ENCODE measurements at places on chromosomes 7 and 10.

GRCh38 chr10:71597821-71598498 is 121.6 kb downstream of the C10orf105 start:
- DNase-seq = no peak

DNA sequence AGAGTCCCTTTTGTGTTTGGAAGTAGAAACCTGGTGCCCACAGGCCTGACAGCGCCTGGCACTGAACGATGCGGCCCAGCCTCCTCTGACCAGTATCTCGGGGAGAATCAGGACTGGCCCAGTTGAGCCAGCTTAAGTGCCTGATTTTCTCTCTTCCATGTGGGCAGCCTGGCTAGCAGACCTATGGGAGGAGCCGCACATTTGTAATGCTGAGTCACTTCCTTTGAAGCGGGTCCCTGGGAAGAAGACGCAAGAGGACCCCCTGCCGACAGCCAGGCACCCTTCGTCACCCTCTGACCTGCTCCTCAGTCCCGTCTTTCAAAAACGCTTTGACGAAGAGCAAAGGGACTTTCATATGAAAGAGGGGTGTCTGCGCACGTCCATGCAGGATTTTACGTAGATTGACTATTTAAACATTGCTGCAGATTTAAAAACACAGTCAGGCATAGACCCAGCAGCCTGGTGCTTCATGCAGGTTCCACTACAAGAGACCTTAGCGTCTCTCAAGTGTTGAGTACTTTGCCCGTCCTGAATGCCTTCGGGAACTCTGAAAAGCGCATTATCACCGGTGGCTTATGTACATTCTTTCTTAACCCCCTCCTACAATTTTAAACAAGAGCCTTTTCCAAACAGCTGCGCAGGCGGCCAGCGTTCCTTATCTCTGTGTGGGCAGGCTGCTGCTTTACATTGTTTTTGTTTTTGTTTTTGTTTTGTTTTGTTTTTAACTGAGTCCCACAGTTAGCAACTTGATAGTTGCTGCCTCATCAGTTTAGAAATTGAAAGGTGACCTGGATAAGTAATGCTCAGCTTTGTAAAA is 36.5 kb upstream of the AP5Z1 start:
- DNase-seq = no peak

GRCh38 chr10:103667356-103667755 is 173.9 kb downstream of the NEURL1 start:
- DNase-seq = no peak

- no peak for DNase-seq
These were observed 8.0 kb upstream of the BEND7 start for GRCh38 chr10:13536674-13537366.

GRCh38 chr10:115802911-115803310 is 470.1 kb downstream of the GFRA1 start:
- DNase-seq = no peak

GRCh38 chr7:101820703-101821102 is 3.3 kb downstream of the CUX1 start:
- no peak for DNase-seq

DNA sequence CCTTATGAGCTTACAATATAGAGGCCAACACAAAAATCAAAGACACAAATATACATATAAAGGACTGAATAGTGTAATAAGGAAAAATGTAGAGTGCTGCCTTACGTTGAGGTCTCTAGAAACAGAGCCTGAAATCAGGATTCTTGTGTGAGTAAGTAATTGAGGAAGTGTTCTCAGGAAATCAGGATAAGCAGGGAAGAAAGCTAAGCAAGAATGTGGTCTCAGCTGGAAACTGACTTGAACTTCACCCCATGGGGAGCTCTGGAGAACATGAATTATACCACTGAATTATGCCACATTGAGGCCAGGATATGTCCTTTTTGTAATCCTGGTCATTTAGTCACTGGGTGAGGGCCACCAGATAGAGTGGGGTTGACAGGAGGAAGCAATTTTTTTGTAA is 191.9 kb downstream of the ETV1 start:
- DNase-seq = no peak

DNA sequence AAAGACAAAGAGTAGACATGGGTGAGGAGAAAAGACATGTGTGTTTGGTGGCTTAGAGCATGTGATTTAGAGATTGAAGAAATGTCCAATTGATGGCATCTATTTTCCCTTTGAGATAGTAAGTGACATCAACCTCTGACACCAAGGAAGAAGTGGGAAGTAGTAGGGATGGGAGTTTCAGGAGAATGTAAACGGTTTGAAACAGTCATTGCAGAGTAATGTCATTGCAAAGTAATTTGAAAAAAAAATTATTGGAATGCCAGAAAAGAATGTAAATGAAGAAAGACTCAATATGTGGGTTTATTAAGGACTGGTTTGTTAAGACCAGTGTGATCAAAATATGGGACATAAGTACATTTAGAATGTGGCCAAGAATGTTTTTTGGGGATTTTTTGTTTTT is 26.6 kb downstream of the GNG11 start:
- no peak for DNase-seq

DNA sequence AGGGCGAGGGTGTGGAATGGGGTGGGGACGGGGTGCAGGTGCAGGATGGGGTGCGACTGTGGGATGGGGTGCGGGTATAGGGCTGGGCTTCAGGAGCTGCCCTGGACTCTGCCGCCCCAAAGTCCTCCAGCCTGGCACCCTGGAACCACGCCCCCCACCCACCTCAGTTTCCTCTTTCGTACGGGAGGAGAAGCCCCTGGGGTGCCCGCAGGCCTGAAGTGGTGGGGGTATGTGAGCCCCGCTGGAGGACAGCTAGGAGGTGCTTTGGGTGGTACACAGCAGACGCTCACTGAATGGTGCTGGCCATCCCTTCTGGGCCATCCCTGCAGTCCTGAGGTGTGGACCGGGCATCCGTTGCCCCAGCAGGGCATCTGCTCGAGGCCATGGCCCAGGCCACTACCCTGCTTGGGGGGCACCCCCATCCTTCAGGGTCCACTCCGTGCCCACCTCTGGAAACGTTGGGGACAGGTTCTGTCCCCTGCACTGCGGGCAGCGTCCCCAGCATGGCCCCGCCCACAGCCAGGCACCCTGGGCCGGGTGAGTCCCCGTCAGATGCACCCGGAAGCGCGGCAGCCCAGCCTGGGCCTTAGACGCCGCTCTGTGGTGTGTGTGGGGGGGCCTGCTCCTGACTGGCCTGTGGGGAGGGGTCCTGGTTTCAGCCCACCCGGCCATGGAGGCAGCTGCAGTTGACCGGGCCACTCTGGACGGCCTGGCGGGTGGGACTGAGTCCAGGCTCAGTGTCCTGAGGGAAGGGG is 41.6 kb downstream of the UNCX start:
- no peak for DNase-seq

DNA sequence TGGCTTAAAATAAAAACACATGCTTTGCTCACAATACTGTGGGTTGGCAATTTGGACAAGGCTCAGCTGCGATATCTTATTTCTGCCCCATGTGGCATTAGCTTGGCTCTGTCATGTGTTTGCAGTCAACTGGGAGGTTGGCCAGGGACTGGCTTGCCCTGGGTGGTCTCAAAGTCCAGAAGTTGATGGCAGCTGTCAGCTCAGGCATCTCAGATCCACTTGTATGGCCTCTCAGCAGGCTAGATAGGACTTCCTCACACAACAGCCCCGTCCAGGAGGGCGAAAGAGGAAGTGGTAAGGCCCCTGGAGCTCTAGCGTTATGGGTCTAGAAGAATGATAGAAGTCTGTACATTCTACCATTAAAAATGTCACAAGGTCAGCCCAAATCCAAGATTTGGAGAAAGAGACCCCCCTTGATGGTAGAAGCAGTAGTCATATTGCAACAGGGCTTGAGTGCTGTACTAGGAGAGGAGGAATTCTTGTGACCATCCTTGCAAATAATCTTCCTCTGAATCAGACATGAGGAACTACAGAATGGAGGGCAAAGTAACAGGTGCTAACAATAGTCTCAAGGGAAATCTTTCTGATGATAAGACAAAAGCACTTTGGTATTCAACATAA is 166.2 kb downstream of the FAM107B start:
- no peak for DNase-seq

- DNase-seq = no peak
These were observed 60.7 kb downstream of the SMURF1 start for GRCh38 chr7:99083068-99083651.

- no peak for DNase-seq
These were observed 194.3 kb upstream of the PPP2R2D start for GRCh38 chr10:131706476-131706875.

All from activated T-helper 1 cell treated with Interleukin-2 at 50 U/mL for 16 hours (primary cell).